ENCODE measurements at places on chromosomes 6 and 20. TPM values are rescaled to one million over a fixed set of nuclear protein-coding genes. Genes with fewer than 3 reads are reported as not detected.

The HSPA12B gene
- total RNA-seq, result 3.4 TPM

The C6orf58 gene
- total RNA-seq, result not detected

The CRISP3 gene
- not detected for total RNA-seq

The SRSF3 gene
- 108 TPM for total RNA-seq

The ULBP1 gene
- total RNA-seq, result 0.68 TPM

The RAET1G gene
- total RNA-seq, result 7.7 TPM

The HDGFL1 gene
- total RNA-seq, result not detected

DNA sequence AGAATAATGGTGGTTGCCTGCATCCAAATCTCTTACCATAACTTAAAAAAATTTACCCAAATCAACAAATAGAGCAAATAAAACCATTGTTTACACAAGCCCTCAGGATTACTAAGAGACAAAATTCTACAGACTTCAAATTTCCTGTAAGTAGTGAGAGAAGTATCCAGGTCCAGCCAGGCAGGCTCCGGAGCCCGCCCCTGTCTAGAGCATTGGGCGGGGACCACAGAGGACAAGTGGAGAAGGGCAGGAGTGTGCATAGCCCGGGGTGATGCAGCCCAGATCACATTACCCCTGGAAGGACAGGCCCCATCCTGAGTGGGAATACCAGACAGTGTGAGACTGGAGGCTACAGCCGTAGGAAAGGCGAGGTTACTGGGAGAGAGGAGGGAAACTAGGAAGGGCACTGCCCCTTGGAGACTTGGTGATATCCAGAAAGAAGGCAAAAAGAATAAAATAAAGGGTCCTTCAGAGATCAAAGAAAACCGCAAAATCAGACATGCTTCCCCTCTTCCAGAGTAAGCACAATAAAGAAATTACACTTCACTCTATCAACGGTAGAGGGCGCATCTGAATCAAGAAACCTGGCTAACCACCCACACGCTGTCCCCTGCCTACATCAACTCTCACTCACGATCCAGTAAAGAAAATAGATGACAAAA, 26.6 kb downstream of the RIN2 start:
- H3K27ac ChIP-seq, result no peak overlapping the region
- peaks cover 27% of the 10 kb centered on the region for H3K4me1 ChIP-seq
- no peaks in the 10 kb centered on the region for H3K27me3 ChIP-seq
- no peaks in the 10 kb centered on the region for H3K36me3 ChIP-seq
- no peak overlapping the region for H3K4me3 ChIP-seq
- DNase-seq, result peak; percentile 67

- no peak for DNase-seq
- no peak overlapping the region for H3K27ac ChIP-seq
- H3K4me3 ChIP-seq, result no peak overlapping the region
- no peaks in the 10 kb centered on the region for H3K4me1 ChIP-seq
These were observed 33.2 kb downstream of the ADA start for GRCh38 chr20:44618318-44618731.

DNA sequence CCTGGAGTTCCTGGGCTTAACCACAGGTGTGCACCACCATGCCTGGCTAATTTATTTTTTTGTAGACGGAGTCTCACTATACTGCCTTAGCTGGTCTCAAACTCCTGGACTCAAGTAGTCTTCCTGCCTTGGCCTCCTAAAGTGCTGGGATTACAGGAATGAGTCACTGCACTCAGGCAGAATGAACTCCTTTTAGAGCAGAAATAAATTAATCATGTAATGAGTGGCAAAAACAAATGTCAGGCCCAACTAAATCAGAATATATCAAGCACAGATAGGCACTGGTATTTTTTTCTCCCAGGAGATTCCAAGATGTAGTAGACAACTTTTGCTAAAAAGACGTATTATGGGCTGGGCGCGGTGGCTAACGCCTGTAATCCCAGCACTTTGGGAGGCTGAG, 2.6 kb downstream of the RPS10 start:
- no peak overlapping the region for H3K4me3 ChIP-seq
- H3K36me3 ChIP-seq, result peaks cover 64% of the 10 kb centered on the region
- no peaks in the 10 kb centered on the region for H3K27me3 ChIP-seq
- H3K27ac ChIP-seq, result peak overlapping the region; percentile 47
- peaks cover 20% of the 10 kb centered on the region for H3K4me1 ChIP-seq

DNA sequence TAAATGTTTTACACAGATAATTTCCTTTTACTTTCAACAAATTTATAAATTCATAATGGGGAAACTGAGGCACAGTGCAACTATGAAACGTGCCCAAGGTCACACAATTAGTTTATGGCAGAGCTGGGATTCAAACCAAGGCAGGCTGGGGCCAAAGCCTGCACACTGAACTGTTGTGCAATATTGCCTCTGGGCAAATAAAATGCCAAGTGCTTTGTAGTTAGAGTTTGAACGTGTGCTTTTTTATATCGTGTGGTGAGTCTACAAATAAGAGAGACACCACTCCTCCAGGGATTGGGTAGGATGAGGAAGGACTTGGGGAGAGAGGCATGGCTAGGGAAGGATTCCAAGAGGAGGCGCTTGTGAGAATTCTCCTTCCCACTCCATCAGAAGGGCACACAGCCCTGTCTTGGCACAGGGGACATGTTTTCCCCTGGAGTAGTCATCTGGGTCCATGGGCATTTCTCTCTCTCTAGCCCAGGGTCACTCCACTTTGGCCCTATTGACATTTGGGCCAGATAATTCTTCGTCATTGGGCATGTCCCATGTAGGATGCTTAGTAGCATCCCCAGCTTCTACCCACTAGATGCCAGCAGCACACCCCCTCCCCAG, 2.8 kb upstream of the CDH22 start:
- peaks cover 5% of the 10 kb centered on the region for H3K4me1 ChIP-seq
- H3K4me3 ChIP-seq, result no peak overlapping the region
- peaks cover 53% of the 10 kb centered on the region for H3K27me3 ChIP-seq
- no peak for DNase-seq
- H3K36me3 ChIP-seq, result no peaks in the 10 kb centered on the region
- H3K27ac ChIP-seq, result no peak overlapping the region

GRCh38 chr6:13716225-13716954, 4.8 kb upstream of the RANBP9 start:
- no peak for DNase-seq
- H3K27ac ChIP-seq, result no peak overlapping the region
- no peaks in the 10 kb centered on the region for H3K36me3 ChIP-seq
- H3K4me3 ChIP-seq, result no peak overlapping the region

- no peak overlapping the region for H3K4me3 ChIP-seq
- H3K4me1 ChIP-seq, result no peaks in the 10 kb centered on the region
- no peak for DNase-seq
- H3K27ac ChIP-seq, result no peak overlapping the region
- H3K36me3 ChIP-seq, result no peaks in the 10 kb centered on the region
These were observed 6.6 kb upstream of the BPIFB4 start for GRCh38 chr20:33072813-33073212.

- no peaks in the 10 kb centered on the region for H3K27me3 ChIP-seq
- H3K4me1 ChIP-seq, result peaks cover 11% of the 10 kb centered on the region
- no peaks in the 10 kb centered on the region for H3K36me3 ChIP-seq
- DNase-seq, result peak; percentile 68
- no peak overlapping the region for H3K27ac ChIP-seq
- no peak overlapping the region for H3K4me3 ChIP-seq
These were observed 23.6 kb upstream of the TMEM181 start for GRCh38 chr6:158536084-158536890.

DNA sequence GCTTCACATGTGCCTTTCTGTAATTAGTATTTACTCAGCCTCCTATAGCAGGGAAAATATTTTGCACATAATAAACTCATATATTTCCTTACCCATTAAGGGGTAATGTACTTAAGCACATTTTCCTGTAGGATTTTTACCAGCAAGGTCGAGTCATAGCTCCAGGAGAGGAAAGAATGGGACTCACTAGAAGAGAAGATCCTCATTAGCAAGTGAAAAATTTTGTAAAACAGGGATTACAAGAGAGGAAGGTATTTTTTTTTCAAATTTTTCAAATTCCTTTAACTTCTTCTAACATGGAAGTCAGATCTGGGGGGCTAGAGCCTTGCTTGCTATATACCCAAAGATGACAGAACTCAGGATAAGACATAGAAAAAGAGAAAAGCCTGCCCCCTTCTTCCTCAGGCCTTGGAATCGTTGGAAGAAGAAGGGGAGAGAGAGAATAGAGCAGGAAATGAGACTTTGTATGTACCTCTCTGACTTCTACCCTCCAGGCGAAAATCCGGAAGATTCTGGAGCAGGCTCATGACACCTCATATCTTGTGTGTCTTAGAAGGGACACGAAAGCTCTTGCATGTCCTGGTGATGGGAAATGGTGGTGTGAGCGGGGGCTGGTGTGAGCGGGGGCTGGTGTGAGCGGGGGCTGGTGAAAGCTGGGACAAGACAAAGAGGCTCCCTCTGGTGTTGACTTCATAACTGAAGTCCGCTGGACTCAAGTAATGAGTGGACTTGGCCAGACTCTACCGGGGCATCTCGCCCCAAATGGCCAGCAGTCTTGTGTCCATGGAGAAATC, 256.9 kb upstream of the PLCB4 start:
- H3K4me3 ChIP-seq, result no peak overlapping the region
- H3K27ac ChIP-seq, result peak overlapping the region; percentile 5
- H3K27me3 ChIP-seq, result no peaks in the 10 kb centered on the region
- H3K36me3 ChIP-seq, result no peaks in the 10 kb centered on the region
- DNase-seq, result no peak
- H3K4me1 ChIP-seq, result no peaks in the 10 kb centered on the region

- no peak overlapping the region for H3K27ac ChIP-seq
- H3K27me3 ChIP-seq, result no peaks in the 10 kb centered on the region
- no peak for DNase-seq
- H3K4me3 ChIP-seq, result no peak overlapping the region
These were observed 254.0 kb downstream of the CD83 start for GRCh38 chr6:14371530-14371929.

GRCh38 chr20:47696856-47697255, 88.4 kb downstream of the SULF2 start:
- no peaks in the 10 kb centered on the region for H3K27me3 ChIP-seq
- H3K4me1 ChIP-seq, result no peaks in the 10 kb centered on the region
- no peak for DNase-seq

GRCh38 chr20:4869290-4870193, 131.8 kb downstream of the SLC23A2 start:
- no peaks in the 10 kb centered on the region for H3K4me1 ChIP-seq
- H3K36me3 ChIP-seq, result peaks cover 79% of the 10 kb centered on the region
- no peaks in the 10 kb centered on the region for H3K27me3 ChIP-seq
- no peak overlapping the region for H3K4me3 ChIP-seq

GRCh38 chr6:30743099-30744053, 889 bp upstream of the FLOT1 start:
- H3K4me3 ChIP-seq, result peak overlapping the region; percentile 59
- no peak for DNase-seq
- H3K27ac ChIP-seq, result peak overlapping the region; percentile 96
- peaks cover 31% of the 10 kb centered on the region for H3K36me3 ChIP-seq

DNA sequence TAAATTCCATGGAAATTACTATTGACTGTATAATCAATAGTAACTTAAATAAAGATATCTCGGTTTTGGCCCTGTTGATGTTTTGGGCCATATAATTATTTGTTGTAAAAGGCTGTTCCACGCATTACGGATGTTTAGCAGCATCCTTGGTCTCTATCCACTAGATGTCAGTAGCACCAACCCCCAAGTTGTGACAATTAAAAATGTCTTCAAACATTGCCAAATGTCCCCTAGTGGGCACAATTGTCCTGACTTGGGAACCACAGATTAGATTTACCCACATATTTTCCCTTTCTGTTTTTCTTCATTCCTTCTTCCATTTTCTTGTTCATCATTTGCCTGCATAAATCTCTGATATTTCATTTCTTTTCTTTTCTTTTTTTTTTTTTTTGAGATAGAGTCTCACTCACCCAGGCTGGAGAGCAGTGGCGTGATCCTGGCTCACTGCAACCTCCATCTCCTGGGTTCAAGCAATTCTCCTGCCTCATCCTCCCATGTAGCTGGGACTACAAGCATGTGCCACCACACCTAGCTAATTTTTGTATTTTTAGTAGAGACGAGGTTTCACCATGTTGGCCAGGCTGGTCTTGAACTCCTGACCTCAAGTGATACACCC, 13.6 kb upstream of the WFDC8 start:
- peaks cover 15% of the 10 kb centered on the region for H3K27me3 ChIP-seq
- H3K27ac ChIP-seq, result no peak overlapping the region
- H3K4me1 ChIP-seq, result no peaks in the 10 kb centered on the region
- no peak overlapping the region for H3K4me3 ChIP-seq
- DNase-seq, result no peak
- H3K36me3 ChIP-seq, result no peaks in the 10 kb centered on the region

GRCh38 chr20:22918286-22918983, 116.7 kb upstream of the SSTR4 start:
- peaks cover 29% of the 10 kb centered on the region for H3K27me3 ChIP-seq
- no peak overlapping the region for H3K4me3 ChIP-seq
- peaks cover 13% of the 10 kb centered on the region for H3K4me1 ChIP-seq
- no peaks in the 10 kb centered on the region for H3K36me3 ChIP-seq

- no peaks in the 10 kb centered on the region for H3K4me1 ChIP-seq
- H3K36me3 ChIP-seq, result no peaks in the 10 kb centered on the region
- H3K27ac ChIP-seq, result no peak overlapping the region
- H3K4me3 ChIP-seq, result no peak overlapping the region
- DNase-seq, result no peak
These were observed 22.9 kb upstream of the TBC1D7 start for GRCh38 chr6:13351271-13351670.

DNA sequence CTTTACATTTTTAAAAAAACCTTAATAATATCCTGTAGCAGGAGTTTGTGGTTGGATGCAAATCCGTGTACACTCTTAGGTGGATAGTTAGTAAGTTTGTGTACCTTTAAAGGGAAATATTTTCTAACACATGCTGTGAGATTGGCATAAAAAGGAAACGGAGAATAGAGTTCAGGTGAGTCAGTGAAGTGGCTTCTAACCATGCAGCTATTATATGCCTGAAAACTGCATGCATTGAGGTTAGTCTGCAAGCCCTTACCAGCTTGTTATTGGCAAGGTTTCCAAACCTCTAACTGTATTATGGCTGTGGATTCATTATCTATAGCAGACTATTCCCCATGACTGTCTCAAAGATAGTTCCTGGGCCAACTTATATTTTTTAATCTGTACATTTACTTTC, 420.6 kb upstream of the MMS22L start:
- no peaks in the 10 kb centered on the region for H3K36me3 ChIP-seq
- H3K4me1 ChIP-seq, result no peaks in the 10 kb centered on the region
- H3K27ac ChIP-seq, result no peak overlapping the region
- H3K27me3 ChIP-seq, result no peaks in the 10 kb centered on the region
- no peak for DNase-seq
- H3K4me3 ChIP-seq, result no peak overlapping the region

Measured in adrenal gland (tissue), 19 donors.